T-helper 22 cell (primary cell): ENCODE measurements at places on chromosomes 6 and 20.

GRCh38 chr6:26155061-26155930 lies 68.1 kb downstream of the HFE start:
- no peak for DNase-seq

DNA sequence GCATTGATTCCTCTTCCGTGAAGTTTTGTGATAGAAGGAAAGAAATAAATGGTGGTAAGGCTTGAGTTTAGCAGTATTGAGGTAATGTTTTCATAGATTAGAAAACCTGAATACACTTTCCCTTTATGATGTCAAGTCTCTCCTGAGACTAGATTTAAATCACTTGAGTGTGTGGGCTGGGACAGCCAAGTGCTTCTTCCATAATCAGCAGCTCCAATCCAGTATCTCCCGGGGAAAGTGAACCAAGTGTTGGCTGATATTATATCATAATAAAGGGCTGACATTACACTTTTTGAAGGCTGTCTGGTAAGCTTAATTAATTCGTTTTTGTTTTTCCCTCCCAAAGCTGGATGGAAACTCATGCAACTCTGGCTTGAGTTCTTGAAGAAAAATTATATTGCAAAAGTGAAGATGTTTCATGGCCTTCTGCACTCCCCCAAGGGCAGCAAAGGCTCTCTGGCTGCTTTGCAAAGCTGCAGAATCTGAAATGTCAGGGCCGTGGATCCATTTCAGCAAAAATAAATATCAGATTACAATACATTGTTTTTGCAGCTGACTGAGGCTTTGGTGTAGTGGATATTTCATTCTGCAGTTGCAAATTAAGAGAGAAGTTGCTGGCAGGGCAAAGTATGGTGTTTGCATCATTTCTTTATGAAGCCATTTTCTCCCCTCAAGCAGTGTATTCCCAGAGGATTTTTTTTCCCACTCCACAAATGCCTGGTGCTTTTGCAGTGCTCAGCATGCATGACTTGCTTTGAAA lies 101.2 kb downstream of the MKKS start:
- DNase-seq = no peak

GRCh38 chr6:54958446-54958845 lies 111.9 kb downstream of the FAM83B start:
- DNase-seq = no peak

DNA sequence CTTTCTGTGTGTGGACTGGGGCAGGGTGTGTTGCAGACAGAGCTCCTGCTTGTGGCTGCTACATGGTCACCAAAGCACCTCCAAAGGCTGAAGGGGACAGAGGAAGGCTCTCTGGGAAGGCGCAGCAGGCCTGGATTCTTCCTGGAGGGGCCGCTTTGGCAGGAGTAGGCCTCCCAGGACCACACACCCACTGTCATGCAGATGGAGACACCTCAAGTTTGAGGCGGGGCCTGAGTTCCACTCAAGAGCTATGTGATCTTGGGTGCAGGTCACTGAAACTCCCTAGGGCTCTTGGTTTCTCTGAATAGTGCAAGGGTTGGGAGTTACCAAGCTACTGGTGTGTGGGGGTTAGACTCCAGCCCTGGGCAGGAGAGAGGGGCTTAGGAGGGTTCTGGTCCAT lies 27.9 kb downstream of the EFCAB8 start:
- DNase-seq = no peak

- no peak for DNase-seq
These were observed 121.6 kb downstream of the ADGRB3 start for GRCh38 chr6:68756454-68757375.

- no peak for DNase-seq
These were observed 89.5 kb upstream of the MAP7 start for GRCh38 chr6:136639702-136640101.

- DNase-seq = no peak
These were observed 17.4 kb downstream of the PIGT start for GRCh38 chr20:45433316-45433715.

GRCh38 chr6:2770171-2770570 lies 5.0 kb downstream of the WRNIP1 start:
- no peak for DNase-seq
